Lung microvascular endothelial cell (primary cell): ENCODE measurements at places on chromosomes 2 and 18. TPM values are rescaled to one million over a fixed set of nuclear protein-coding genes. Genes with fewer than 3 reads are reported as not detected.

Gene CEP68
- 30.8 and 32.3 TPM in 2 replicates for total RNA-seq

Gene TMEM37
- total RNA-seq = 0.20 and 0.22 TPM in 2 replicates

Gene ABCB6
- total RNA-seq = 19.4 and 39.1 TPM in 2 replicates

Gene PLB1
- 0.20 and 0.22 TPM in 2 replicates for total RNA-seq

- DNase-seq = no peak
These were observed 1671.8 kb upstream of the DDX18 start for GRCh38 chr2:116142644-116143227.

GRCh38 chr18:41058351-41059125 is 896.5 kb upstream of the PIK3C3 start:
- DNase-seq = no peak

DNA sequence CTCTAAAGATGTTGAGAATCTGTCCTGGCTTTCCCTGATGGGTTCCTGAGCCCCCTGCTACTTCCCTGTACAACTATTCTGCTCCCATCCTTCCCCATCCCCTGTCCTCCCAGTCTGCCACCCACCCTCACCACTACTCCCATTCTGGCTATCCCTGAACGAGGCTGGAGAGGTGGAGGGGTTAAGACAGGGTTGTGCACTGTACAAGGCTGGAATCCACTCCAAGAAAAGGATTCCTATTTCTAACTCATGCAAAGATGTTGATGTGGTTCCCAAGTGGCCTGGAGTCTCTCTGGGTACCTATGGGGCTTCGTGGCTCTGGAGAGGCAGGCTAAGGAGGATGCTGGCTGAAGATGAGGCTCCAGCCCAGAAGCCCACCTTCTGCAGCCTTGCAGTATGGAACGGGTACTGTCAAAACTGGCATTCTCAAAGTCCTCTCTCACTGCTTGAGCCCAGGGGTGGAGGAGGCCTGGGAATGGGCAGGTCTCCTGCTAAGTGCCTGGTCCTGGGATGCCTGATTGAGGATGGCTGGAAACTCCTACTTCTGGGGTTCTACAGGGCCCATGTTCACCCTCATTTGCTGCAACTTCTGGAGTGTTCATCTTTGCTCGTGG is 1.3 kb upstream of the FEV start:
- no peak for DNase-seq
